Endothelial cell (in vitro differentiated cells): ENCODE measurements at places on chromosomes 16 and 17. TPM values are rescaled to one million over a fixed set of nuclear protein-coding genes. Genes with fewer than 3 reads are reported as not detected.

MT1H gene
- total RNA-seq: not detected

DNA sequence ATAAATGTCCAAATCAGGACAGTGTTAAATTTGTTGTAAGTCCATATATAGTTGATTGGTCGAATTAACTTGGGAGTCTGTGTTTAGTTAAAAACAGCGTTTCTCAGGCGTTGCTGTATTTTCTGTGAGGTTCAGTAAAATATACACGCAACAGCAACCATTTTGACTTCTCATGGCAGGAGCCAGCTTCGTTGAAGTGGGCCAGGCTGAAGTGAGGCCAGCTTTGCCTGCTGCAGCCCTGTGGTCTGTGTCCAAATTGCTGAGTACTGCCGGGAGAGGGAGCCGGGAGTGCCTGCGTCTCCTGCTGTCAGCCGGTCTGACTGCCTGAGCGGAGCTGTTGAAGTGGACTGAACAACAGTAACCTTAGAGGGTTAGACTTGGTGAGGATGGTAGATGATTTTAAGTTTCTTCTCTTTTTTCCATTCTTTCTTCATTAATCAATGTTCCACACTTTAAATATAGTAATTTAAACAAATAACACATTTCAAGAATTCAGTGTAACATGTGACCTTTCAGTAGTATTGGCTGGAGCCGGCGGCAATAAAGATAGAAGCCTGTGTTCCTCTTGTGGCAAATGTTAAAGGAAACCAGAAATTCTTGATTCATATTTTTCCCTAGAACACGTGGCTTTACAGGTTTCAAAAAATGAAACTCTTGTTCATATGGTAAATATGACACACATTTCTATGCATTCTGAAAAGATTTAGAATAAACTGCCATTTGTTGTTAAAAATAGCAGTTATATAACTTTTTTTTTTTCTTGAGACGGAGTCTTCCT is 37.0 kb upstream of the ZNF750 start:
- peak; percentile 52 for DNase-seq

DNA sequence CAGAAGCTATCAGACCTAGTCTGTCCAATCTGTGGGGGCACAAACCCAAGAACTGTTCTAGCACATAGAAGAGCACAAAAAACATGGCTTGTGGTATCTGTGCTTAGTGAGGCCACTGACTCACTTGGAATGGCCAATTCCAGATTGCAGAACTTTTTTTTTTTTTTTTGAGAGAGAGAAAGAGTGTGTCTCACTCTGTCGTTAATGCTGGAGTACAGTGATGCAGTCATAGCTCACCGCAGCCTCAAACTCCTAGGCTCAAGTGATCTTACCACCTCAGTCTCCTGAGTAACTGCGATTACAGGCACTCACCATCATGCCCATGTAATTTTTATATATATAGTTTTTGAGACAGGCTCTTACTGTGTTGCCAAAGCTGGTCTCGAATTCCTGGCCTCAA is 77.2 kb upstream of the CLEC3A start:
- no peak for DNase-seq

GRCh38 chr17:17771498-17772201 is 65.1 kb downstream of the SREBF1 start:
- DNase-seq: no peak

SULT1A4 gene
- total RNA-seq: 4.2 TPM

MAF gene
- 31.4 TPM for total RNA-seq

CLEC18B gene
- 0.26 TPM for total RNA-seq

GRCh38 chr16:9900576-9900975 is 281.7 kb downstream of the GRIN2A start:
- no peak for DNase-seq

- no peak for DNase-seq
Observed at GRCh38 chr17:58569196-58569595, 54.8 kb upstream of the MTMR4 start.

DNA sequence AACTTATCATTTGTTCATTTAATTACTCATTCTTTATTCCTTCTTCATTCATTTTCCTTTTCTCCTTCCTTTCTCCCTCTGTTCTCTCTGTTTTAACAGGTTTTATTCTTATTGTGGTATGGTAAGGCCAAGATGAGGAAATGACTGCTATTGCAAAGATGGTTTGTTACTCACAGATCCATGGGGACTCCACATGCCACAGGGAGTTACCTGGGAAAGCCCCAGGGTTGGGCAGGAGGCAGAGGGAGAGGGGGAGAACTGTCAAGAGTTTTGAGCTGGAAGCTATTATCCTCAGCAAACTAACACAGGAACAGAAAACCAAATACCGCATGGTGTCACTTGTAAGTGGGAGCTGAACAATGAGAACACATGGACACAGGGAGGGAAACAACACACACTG is 453.3 kb downstream of the WWOX start:
- DNase-seq: no peak

UBE2Z gene
- 81.8 TPM for total RNA-seq

MSLN gene
- 0.44 TPM for total RNA-seq

DNA sequence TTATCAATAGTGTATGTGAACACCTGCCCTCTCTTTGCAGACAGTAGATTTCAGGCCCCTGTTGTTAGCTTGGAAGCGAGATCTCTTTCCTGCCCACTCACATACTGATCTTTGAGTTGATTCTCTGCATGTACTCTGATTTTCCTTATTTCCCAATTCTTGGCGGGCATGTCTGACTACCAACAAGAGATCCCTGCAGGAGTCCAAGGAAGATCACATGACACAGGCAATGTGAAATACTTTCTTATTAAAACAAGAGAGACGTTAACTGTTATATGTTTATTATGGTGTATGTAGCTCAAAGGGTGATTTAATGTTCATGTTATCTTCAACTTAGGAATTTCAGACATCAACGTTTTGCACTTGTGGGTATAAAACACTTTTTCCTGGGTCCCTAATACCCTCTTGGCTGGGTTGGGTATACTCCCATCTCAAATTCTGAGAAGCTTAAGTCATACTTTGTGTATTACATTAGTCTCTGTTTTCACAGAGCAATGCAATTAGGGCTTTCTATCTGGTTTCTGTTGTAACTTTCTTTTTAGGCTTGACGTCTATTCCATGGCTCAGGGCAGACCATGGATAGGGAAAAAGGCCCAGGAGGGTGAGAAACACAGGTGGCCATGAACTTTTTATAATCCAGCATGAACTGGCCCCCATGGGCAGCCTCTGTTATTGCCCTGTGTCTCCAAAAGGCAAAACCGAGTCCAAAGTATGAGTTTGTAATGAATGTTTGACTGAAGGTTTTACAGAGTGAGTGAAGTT is 32.2 kb downstream of the HSD17B2 start:
- DNase-seq: no peak

SMIM5 gene
- total RNA-seq: 1.1 TPM

DNA sequence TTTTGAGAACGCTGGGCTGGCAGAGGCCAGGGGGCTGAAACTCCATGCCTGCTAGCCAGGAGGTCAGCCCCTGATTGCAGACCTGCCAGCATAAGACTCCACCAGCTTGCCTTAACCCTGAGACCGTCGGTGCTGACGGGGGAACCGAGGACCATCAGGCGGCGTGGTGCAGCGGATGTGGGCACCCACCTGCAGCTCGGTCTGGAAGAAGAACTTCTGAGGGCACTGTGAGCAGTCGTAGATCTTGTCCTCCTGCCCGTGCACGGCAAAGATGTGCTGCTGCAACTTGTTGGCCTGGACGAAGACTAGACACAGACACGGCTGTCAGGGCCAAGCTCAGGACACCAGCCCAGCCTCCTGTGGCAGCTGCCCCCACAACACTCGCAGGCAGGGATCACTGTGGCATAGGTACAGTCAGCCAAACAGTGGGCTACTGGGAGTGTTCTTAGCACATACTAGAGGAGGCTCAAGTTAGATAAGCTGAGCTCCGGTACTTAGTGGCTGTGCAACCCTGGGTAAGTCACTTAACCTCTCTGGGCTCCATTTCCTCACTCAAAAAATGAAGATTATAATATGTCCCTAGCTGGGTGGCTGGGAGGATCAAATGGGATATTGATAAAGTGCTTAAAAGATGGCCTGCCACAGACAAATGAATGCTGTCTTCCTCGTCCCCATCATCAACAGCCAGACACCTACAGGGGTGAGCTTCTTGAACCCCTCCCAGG is 150.0 kb downstream of the C16orf78 start:
- no peak for DNase-seq

TOM1L1 gene
- total RNA-seq: 16.7 TPM

CIBAR2 gene
- not detected for total RNA-seq
